ENCODE measurements at places on chromosomes 13 and 19.
A peak's percentile ranks its signal among the peaks of the same experiment; 100 is the strongest.

DNA sequence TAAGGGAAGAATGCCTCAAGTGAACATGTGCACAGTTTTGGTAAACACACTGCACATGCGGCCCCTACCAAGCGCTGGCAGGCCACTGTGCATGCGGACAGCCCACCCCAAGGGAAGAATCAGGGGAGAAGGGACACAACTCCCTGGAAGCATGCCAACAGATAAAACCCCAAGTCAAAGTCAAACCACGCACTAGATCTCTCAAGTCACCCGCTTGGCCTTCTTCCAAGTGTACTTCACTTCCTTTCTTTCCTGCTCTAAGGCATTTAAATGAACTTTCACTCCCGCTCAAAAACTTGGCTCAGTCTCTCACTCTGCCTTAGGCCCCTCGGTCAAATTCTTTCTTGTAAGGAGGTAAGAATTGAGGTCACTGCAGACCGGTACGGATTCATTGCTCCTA, 4.6 kb upstream of the RFXAP start:
- no peak for DNase-seq

- DNase-seq: no peak
Observed at GRCh38 chr13:34310539-34310938, 492.6 kb downstream of the RFC3 start.

- no peak for DNase-seq
Observed at GRCh38 chr19:30522341-30522740, 150.2 kb downstream of the ZNF536 start.

GRCh38 chr13:66344805-66345517, 885.2 kb downstream of the PCDH9 start:
- no peak for DNase-seq

DNA sequence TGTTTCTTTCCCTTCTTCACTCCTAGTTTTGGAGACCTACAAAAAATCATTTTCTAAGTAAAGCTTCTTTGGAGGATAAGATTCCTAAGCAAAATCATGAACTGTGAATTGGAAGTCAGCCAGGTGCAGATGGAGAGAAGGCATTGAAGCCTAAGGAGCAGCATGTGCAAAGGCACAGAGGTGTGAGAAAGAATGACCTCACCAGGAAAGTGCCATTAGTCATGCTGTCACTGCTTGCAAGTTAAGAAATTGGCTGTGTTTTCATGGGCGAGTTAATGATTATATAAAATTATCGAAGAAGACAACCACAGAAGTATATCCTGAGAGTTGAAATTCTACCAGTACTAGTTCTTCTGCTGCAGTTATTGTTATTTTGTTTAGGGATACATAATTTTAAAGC, 80.3 kb upstream of the KLHL1 start:
- no peak for DNase-seq

GRCh38 chr13:84525865-84526264, 643.6 kb upstream of the SLITRK1 start:
- DNase-seq: no peak

- no peak for DNase-seq
Observed at GRCh38 chr13:80716610-80717081, 375.7 kb upstream of the SPRY2 start.

- peak; percentile 15 for DNase-seq
Observed at GRCh38 chr19:10404888-10405820, 1.8 kb upstream of the CDC37 start.

DNA sequence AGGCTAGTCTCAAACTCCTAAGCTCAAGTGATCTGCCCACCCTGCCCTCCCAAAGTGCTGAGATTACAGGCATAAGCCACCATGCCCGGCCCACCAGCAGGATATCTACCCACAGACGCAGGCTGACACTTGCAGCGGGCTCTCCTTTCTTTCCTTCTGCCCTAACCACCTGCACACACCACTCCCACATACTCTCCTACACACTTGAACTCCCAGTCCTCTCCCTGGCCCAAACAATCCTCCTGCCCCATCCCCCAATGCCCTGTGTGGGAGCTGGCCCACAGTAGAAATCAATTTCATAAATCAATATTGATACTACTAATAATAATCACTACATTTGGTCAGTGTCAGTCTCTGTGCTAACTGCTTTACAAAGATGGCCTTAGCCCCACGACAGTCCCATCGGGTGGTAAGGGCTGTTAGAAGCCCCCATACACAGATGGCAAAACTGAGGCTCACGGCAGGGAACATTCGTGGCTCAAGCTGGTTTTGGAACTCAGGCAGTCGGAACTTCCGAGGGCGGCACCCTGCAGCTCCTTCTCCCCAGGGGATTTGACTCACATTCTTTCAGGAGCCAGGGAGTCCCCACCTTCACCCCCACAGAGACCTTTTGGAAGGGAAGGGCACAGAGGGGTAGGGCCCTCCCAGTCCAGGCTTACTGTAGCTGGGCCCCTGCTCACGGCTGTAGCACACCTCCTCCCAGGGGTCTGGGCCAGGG, 3.4 kb upstream of the DPF1 start:
- no peak for DNase-seq

DNA sequence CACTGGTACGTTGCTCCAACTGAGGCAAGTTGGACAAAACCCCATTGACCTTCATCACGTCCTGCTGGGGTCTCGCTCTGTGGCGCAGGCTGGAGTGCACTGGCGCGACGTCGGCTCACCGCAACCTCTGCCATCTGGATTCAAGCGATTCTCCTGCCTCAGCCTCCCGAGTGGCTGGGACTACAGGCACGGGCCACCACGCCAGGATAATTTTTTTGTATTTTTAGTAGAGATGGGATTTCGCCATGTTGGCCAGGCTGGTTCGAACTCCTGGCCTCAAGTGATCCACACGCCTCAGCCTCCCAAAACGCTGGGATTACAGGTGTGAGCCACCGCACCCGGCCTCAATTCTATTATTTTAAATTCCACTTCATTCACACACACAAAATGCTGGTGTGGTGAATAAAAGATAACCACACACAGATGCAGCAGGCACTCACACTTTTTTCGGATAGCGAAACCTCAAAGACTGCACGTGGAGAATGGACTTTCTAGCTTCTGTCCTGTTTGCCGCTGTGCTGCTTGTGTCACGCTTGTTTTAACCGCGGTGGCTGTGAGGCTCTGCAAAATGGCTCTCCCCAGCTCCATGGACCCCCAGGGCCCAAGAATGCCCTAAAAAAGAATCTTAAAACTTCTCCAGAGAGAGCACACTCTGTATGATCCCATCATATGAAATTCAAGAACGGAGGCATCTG, 58.4 kb downstream of the COL4A1 start:
- no peak for DNase-seq

- DNase-seq: no peak
Observed at GRCh38 chr13:21739771-21740170, 68.9 kb downstream of the FGF9 start.

DNA sequence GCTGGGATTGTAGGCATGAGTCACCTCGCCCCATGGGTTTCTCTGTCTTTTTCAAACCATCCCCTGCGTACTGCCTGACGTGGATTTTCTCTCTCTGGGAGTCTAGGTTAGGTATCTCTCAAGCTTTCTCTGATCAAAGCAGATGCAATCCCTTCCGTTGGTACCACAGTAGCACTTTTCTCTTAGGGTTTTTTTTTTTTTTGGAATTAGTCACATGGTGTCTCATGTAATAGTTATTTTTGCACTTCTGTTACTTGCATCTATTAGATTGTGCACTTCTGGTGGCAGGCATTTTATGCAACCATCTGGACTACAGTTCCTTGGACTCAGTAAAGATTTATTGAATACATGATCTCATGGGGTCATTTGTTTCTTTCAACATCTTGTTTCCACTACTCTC, 72.1 kb downstream of the GPC6 start:
- no peak for DNase-seq

DNA sequence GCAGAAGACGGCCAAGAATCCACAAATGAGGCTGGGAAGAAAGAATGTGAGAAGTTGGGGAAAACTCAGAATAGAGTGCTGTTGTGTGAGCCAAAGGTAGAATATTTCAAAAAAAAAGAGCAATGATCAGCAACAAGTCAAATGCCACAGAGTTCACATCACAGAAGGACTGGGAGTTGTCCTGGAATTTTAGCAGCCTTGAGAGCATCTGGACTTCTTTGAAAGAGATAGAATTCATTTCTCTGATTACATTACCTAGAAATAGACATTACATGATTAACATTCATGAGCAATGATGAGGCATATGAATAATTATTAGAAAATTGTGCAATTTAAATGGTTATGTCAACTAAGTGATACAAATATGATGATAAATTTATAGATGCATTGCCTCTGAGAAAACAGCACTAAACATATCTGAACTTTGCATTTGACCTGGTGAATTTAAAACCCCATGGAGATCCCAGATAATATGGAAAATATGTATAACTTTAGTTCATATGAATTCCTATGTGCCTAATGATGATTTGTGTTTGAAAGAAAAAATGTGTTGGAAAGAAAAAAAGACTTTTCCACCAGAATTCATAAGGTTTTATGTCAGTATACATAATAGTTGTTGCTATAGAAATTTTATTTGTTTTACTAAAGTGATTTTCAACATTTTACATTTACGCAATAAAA, 186.2 kb downstream of the POSTN start:
- DNase-seq: no peak
